ENCODE measurements at places on chromosomes 3 and 15. TPM values are rescaled to one million over a fixed set of nuclear protein-coding genes. Genes with fewer than 3 reads are reported as not detected.

DGKG gene
- total RNA-seq: 2.5 TPM

ALPK3 gene
- total RNA-seq: 6.9 TPM

CD200R1 gene
- total RNA-seq: not detected

CACNA2D2 gene
- 0.44 TPM for total RNA-seq

AADACL2 gene
- total RNA-seq: not detected

CASR gene
- total RNA-seq: not detected

LEO1 gene
- 32.4 TPM for total RNA-seq

LHFPL4 gene
- not detected for total RNA-seq

MUSTN1 gene
- total RNA-seq: 0.66 TPM
